ENCODE measurements at places on chromosomes 12 and 14. TPM values are rescaled to one million over a fixed set of nuclear protein-coding genes. Genes with fewer than 3 reads are reported as not detected.

DNA sequence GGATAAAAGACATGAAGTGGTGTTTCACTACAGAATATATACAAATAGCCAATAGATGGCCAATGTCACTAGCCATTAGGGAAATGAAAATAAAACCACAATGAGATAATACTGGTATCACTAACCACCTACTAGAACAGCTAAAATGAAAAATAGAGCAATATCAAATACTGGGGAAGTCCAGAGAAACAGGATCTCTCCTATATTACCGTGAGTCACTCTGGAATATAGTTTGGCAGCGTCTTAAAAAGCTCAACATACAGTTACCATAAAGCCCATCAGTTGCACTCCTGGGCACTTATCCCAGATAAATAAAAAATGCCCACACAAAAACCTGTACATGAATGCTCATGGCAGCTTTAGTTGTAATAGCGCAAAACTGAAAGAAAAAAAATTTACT, 101.7 kb downstream of the TMTC1 start:
- DNase-seq, result no peak

DNA sequence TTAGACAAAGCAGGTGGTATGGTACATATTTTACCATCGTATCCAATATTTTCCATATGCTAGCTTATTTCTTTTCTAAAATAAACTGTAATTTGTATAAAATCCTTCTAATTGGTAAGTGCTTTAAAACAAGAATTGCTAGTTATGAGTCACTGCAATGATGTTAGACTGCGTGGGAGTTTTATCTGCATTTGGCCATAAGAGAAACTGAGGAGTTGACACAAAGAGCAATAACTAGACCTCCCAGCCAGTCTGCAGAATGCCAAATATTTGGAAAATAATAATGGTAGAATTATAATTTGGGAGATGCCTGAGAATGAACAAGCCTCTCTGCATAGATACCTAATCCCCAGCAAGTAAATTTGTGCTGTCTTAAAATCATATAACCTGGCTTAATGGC, 61.7 kb upstream of the PTPRR start:
- no peak for DNase-seq

DNA sequence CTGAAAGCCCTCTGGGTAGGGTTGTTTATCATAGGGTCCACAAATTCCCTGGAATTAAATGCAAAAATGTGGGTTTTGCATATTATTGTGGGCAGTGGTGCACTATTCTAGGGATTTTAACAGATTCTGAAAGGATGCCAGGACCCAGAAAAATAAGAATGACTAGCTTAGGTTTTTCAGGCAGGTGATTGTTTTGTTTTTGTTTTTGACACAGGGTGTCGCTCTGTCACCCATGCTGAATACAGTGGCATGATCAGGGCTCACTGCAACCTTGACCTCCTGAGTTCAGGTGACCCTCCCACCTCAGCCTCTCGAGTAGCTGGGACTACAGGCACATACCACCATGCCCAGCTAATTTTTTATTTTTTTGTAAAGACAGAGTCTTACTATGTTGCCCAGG, 19.2 kb downstream of the GALNT6 start:
- no peak for DNase-seq

Gene MYF5
- total RNA-seq, result not detected

Gene RASSF9
- total RNA-seq, result 10.0 TPM

- no peak for DNase-seq
These were observed 238.1 kb downstream of the FOXN3 start for GRCh38 chr14:89178800-89179535.

All from uterus (tissue), 4 donors.